ENCODE measurements at places on chromosomes 1 and 21.

GRCh38 chr1:37946703-37947360 lies at the start of gene INPP5B:
Gene INPP5B, minus strand, starts transcription at chr1:37947053. Its CDS starts 745 bp downstream, at chr1:37946308.
- peak; percentile 92 for DNase-seq

GRCh38 chr1:27666791-27667254 lies 5.2 kb downstream of the IFI6 start:
- no peak for DNase-seq

DNA sequence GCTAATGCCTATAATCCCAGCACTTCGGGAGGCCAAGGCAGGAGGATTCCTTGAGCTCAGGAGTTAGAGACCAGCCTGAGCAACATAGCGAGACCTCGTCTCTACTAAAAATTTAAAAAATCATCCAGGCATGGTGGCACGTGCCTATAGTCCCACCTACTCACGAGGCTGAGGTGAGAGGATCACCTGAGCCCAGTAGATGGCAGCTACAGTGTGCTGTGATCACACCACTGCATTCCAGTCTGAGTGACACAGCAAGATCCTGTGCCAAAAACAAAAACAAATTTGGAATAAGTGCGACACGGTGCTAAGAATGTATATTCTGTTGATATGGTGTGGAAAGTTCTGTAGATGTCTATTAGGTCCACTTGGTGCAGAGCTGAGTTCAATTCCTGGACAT lies 15.1 kb downstream of the USP33 start:
- DNase-seq = no peak

DNA sequence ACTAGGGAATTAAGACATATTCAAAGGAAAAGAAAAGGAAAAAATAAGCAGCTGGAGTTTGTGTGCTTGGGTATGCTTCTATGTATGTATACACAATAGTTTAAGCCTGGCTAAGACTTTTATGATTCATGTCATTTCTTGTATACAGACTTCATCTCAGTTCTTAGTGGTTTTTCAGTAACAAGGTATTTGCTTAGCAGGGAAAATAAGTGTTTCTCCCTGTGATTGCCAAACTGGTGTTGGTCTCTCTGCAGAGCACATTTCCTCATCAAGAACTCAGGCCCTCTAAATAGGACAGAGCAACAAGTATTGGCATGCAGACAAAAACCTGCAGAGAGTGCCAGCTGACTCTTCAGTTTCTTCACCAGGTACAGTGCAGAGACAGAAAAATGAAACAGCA lies 484.4 kb upstream of the ZRANB2 start:
- no peak for DNase-seq

DNA sequence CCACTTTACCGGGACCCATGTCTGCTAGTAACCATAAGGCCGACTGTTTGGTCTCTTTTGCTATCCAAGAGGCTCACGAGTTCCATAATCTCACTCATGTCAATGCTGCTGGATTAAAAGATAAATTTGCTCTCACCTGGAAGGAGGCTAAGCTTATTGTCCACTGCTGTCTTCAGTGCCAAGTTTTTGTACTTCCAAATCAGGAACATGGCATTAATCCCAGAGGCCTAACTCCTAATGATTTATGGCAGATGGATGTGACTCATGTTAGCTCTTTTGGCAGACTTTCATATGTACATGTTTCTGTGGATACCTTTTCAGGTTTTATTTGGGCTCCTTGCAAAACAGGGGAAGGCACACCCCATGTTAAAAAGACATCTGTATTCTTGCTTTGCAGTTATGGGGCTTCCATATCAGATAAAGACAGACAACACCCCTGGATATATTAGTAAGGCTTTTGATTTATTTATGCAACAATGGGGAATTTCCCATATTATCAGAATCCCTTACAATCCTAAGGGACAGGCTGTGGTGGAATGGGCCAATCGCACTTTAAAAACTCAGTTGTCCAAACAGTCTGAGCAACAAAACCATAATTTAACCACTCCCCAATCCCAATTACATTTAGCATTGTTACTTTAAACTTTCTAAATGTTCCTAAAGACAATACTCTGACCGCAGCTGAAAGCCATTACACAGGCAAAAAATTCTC lies 162.7 kb downstream of the IER5 start:
- DNase-seq = no peak

DNA sequence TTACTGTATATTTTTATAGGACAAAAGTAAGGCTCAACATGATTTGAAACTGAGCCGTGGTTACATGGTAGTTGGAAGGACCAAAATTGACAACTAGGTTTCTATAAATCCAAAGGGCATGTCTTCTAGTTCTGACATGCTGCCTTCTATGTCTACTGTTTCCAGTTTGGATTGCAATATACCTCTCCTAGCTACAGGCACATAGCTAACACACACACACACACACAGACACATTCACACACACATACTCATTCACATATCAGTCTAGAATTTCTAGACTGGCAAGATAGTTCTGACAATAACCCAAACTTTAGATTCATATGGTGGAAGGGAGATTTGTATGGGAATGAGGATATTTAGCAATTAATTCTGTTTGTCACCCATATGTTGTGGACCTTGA lies 544.8 kb upstream of the CAMK1G start:
- DNase-seq = no peak

- DNase-seq = no peak
These were observed 109.9 kb downstream of the LACTBL1 start for GRCh38 chr1:22862752-22863151.

GRCh38 chr1:158362941-158363340 lies 9.2 kb downstream of the CD1E start:
- no peak for DNase-seq

GRCh38 chr1:155093911-155094621 lies 15.4 kb downstream of the EFNA3 start:
- no peak for DNase-seq

DNA sequence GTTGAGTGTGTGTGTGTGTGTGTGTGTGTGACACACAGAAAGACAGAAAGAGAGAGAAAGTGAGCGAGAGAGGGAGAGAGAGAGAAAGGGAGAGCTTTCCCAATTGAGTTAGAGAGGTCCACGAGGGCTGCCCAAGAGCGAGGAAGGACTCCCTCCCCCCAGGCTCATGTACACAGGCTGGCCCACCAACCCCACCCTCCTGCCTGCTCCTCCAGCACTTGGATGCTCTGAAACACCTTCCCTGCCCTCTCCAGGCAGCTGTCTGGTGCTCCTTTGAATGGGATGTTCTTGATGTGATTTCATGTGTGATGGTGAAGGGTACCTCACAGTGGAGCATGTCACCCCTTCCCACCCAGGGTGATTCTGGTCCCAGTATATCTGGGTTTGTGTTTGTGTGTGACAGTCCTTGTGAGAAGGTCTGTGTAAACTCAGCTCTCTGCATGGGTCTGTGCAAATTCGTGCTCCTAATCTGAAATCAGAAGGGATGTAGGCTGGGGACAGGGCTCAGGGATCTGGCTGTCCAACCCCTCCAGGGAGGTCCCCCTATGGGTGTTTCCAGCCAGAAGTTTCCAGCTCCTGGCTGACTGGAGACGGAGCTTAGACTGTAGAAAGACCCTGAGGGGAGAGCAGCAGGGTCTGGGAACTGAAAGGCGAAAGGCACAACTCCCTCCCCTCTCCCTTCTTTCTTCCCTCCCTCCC lies 6.8 kb upstream of the PEAR1 start:
- no peak for DNase-seq

DNA sequence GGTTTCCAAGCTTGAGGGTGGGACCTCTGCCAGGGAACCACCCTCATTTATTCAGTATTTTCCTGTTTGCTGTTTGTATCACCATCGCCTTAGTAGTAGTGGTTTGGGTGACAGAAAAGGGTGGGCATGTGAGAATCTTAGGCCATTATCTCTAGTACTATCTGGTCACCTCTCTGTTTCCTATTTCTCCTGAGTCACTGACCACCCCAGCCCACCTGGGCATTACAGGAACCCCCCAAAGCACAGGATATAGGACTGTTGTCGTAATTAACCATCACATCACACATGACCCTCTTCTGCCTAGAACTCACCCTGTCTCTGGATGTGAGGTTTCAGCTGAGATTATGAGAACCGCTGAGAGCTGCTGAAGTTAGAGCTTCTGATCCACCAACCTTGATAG lies 60.4 kb downstream of the IL23R start:
- DNase-seq = no peak

DNA sequence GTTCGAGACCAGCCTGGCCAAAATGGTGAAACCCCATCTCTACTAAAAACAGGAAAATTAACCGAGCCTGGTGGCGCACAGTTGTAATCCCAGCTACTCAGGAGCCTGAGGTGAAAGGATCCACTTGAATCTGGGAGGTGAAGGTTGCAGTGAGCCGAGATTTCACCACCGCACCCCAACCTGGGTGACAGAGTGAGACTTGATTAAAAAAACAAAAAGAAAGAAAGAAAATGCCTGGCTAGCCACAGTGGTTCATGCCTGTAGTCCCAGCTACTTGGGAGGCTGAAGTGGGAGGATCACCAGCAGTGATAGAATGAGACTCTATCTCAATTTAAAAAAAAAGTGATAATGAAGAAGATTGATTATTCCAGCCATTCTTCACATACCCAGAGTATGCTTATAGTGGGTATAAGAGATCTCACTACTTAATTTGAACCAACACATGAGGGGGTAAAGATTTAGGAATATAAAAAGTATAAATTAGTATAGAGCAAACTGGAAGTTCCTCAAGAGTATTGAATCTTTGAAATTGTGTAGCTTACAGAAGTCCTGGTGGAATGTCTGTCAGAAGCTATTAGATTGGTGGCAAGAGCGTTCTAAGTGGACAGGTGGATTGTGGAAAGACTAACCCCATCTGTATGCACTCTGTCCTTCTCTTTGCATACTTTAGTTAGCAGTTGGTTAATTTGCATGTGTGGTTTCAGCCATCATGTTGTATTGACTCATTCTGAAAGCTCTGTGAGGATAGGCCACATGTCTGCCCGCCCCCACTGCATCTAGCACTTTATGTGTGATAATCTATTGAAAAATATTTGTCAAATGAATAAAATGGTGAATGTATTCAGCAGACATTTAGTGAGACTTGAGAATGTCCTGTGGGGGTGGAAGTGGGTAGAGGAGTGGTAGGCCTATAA lies 25.0 kb downstream of the RLF start:
- DNase-seq = peak; percentile 65

- no peak for DNase-seq
These were observed 63.1 kb downstream of the PTPRC start for GRCh38 chr1:198701766-198702539.

GRCh38 chr1:64669098-64669675 lies 75.7 kb upstream of the RAVER2 start:
- DNase-seq = no peak

DNA sequence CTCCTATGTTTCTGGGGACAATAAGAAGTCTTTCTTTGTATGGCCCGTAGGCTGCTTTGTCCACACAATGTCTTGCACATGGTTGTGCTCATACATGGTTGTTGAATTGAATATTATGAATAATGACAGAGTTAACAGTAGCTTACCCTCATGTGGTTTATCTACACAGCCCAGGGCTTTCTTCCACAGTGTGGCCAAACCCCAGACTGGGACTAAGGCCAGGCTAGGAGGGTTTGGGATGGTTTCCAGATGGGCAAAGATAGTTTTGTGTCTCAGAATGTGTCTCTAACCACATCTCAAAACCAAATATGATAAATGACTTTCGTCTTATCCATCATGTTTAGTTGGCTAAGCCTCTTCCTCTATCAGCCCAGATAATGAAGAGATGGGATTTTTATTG lies 65.2 kb downstream of the CACNA1E start:
- no peak for DNase-seq

GRCh38 chr1:85606414-85606800 lies 25.8 kb downstream of the CCN1 start:
- no peak for DNase-seq

DNA sequence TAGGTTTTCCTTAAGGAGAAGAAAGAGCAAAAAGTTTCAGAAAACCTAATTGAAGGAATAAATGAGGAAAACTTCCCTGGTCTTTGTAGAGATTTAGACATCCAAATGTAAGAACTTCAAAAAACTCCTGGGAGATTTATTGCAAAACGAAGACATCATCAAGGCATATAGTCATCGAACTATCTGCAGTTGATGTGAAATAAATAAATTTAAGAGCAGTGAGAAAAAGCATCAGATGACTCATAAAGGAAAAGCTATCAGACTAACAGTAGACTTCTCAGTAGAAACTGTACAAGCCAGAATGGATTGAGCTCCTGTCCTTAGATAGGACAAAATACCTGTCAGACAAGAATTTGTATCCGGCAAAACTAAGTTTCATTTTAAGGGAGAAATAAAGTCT lies 569.4 kb upstream of the ADAMTS5 start:
- DNase-seq = no peak
